Stomach (tissue), 19 donors: ENCODE measurements at places on chromosomes 4 and X.

- DNase-seq: no peak
Observed at GRCh38 chr4:70099206-70099605, 49.0 kb downstream of the HTN1 start.

- no peak for DNase-seq
Observed at GRCh38 chr4:67580577-67580976, 22.1 kb downstream of the STAP1 start.

DNA sequence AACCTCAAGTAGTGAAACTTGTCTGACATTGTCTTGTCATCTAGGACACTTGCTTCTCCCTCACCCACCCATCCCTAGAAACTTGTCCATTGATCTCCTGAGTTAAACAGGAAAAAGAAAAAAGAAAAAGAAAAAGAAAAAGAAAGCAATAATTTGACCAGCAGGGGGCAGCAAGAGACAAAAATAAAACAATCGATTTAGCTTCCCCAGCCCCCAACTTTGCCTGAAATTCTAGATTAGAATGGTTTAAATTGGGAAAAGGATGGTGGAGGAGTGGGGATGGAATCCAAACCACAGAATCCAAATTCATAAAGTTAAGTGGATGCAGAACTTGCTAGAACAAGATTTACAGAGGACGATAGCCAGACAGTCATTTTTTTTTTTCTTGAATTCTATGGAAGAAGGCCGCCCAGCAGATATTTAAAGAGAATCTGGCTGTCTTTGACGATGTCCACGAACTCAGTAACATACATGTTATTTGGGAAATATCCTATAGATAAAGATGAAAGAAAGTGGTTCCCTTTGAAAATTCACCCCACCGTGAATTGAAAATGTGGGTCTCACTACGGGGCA, 282.9 kb downstream of the USP46 start:
- DNase-seq: no peak

- no peak for DNase-seq
Observed at GRCh38 chr4:122633211-122633610, 12.3 kb upstream of the IL21 start.

DNA sequence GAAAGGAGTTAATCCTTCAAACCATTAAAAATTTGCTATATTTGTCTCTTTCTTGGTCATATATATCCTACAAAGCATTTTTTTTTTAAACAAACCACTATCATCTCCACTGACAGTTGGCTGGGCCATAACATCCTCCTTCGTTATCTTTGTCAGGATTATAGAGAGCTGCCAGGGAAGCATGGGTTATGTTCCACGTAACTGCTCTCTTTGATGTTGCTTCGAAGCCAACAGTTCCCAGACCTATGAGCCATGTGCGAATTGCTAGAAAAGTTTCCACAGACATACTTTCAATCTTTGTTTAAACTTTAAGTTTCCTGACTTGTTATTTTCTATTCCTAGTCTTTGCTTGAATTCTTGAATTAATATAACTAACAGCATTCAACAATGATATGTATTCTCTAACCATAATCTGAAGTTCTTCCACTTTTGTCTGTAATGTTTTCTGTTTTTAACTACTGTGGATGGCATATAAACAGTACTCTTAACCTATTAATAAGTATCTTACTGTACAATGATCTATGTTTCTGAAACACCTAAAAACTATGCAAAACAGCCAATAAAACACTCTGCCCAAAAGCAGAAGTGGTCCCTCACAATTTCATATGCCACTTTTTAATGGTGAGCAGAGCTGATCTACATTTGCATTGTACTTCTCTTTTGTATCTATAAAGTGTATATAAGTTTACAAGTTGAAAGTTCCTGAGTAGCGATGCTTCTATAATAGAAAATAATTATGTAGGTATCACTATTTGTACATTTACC, 37.9 kb downstream of the EREG start:
- no peak for DNase-seq

GRCh38 chrX:149037281-149037870, 467.7 kb downstream of the IDS start:
- no peak for DNase-seq

DNA sequence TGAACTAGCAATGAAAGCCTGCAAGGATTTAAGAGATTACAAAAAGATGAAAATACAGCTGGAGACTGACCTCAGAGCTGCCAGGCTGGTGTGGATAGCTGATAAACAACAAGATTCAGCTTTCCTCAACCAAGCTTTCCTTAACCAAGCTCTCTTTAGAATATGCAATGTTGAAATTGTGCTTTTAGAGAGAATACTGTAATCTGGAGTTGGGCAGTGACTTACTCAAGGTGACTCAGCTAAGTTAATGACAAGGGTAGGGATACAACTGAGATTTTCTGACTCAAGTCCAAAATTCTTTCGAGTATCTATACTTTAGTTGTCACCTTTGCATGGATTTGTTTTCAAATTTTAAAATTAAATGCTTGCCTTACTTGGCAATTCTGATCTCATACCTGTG, 98.0 kb downstream of the AMMECR1 start:
- DNase-seq: no peak

GRCh38 chrX:4935846-4936245, 1222.4 kb upstream of the PRKX start:
- peak; percentile 28 for DNase-seq

DNA sequence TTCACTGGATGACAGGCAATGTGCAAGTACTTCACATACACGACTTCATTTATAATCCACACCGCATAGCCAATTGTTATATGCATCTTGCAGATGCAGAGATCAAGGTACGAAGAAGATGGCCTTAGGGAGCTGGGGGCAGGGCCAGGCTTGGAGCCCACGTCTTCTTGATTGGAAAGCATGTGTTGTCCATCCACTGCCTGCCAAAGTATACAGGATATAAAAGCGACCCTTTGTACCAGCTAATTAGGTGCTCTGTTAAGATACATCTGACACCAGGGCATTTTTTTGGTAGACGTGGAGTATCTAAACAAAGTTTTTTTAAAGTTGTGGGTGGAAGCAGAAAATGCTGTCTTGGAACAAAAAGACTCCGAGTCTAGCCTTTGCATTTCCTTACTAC, 1.4 kb downstream of the C4orf36 start:
- DNase-seq: no peak

DNA sequence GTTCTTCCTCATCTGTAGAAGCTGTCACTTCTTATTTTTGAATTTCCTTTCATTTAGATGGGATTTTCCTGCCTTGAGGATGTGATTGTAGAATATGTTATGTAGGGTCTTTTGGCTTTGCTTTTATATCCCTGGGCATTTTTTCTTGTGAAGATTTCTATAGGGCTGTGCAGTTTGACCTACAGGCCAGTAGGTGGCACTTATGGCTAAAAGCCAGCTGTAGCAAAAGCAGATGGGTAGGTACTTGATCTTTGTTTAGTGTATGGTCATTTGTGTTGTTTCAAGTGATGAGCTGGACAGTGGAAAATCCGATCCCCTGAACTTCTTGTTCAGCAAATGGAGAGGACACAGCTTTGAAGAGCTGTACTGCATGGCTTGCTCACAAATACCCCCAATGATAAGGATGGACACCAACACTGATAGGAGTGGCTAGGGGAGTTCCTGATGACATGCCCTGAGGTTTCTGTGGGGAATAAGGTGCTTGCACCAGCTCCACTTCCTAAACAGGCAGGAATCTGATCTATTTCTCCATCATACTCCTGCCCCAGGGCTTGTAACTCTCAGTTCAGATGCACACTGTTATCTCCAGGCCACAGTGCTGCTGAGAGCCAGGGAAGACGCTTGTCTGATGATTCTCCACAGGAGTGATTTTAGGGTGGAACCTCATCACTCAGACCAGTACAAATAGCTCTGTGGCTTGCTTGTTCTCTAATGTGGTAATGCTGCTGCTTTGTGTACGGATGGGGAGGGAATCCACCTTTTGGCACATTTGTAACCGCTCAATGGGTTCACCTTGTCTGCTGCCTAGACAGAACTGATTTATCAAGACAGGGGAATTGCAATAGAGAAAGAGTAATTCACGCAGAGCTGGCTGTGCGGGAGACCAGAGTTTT, 417.1 kb upstream of the MAGEB16 start:
- DNase-seq: no peak

DNA sequence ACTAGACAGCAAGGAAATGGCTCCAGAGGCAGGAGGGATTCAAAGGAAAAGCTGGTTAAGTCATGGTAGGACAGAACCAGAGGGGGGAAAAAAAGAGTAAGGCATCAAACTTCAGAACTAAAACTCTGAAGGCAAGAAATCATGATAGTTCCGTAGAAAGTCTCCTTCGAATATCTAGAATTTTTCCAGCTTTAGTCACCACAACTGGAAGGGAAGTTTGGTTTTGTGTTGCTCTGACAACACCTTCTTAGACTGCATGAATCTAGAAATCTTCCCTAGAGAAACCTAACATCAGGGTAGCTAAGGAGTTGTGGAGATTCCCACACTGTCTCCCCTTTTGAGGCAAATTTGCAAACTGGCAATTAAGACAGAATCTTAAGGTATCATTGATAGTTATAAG, 33.7 kb downstream of the AMMECR1 start:
- no peak for DNase-seq

DNA sequence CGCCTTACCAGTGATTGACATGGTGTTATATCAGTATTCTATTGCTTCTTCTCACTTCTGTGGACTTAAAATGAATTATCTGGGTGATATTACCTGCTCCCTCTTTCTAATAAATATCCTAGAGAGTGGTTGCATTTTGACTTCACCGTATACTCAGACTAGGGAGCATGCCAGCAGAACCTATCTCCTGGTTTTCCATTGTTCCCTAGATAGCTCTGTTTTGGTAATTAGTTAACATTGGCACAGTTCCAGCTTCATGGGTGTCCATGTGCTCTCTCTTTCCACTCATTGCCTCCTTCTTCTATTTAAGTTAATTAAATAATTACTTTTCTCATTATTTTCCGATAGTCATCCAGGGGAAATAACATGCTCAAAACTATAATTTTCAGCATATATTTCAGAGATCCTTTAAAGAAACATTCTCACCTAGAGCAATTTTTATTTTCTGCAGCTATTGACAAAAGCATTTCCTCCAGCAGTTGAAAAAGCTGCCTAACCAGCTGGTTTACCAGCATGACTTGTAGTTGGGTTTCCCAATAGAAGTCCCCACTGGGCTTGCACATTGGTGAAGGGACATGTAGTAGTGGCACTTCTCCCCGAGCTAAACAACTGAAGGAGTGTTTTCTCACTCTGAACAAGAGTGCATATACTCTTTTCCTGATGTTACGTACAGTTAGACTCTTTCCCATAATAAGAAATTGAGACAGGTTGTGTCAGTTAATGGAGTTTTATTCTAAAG, 27.9 kb upstream of the PAPSS1 start:
- DNase-seq: no peak

DNA sequence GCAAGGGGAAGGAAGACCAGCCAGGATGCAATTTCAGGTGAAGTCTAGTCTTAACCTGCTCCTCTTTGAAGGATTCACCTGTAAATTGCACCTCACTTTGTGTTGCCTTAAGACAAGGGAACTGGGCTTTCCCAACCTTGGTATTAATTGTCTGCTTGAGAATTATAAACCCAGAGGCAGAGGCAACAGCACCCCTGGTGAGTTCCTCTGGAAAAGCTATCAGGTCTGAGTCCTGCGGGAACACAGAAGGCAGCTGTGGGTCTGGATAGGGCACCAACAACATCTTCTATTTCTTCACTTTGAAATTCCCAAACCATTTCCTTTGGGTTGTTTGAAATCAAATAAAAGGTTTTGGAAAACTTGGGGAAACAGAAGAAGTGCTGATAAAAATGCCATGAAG, 109.2 kb upstream of the NPY2R start:
- DNase-seq: no peak

GRCh38 chr4:173507471-173508385, 22.3 kb downstream of the HAND2 start:
- peak; percentile 62 for DNase-seq

GRCh38 chrX:14389682-14390081, 139.7 kb upstream of the GLRA2 start:
- DNase-seq: no peak

DNA sequence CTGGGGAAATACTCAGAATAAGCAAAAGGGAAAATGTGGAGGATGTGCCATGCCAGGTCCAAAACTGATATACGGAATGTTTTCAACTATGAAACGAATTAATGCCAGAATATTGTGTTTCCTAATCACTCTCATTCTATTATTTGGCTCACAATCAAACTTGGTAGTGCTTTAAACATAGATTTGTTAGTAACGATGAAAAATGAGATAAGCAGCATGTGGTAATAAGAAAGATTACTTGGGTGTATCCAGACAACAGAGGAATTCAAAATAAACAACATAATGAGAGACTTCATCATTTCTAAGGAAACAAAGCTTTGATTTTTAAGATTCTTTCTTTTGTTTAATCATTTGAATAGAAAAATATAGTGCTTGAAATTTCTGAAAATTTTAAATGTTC, 237.3 kb downstream of the TACR3 start:
- no peak for DNase-seq

DNA sequence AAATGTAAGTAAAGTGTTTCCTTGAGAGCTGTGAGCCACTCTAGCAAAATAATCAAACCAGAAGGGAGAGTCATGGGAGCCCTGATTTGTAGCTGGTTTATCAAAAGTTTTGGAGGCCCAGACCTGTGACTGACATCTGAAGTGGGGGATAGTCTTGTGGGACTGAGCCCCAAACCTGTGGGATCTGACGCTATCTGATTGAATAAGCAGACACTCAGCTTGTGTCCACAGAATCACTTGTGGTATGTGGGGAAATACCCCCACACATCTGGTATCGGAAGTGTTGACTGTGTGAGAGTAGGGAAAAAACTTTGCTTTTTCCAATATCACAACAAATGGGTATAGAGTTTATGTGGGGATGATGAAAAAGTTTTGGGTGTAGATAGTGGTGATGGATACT, 35.4 kb downstream of the FUNDC1 start:
- no peak for DNase-seq

DNA sequence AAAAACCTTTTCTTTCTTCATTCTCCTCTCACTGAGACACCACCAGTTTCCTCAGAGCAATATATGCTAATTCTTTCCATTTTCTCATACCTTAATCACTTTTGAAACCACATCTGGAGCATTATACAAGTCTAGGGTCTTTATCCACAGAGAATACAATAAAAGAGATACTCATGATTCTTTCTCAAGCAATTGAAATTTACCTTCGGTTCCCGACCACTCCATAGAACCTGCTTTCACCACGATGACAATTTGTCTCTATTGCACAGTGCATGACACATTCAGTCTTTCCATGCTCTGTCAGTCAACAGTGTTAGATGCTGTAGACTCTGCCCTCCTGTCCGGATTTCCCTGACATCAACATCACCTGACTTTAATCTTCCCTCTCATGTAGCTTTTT, 409.3 kb upstream of the NWD2 start:
- DNase-seq: no peak

DNA sequence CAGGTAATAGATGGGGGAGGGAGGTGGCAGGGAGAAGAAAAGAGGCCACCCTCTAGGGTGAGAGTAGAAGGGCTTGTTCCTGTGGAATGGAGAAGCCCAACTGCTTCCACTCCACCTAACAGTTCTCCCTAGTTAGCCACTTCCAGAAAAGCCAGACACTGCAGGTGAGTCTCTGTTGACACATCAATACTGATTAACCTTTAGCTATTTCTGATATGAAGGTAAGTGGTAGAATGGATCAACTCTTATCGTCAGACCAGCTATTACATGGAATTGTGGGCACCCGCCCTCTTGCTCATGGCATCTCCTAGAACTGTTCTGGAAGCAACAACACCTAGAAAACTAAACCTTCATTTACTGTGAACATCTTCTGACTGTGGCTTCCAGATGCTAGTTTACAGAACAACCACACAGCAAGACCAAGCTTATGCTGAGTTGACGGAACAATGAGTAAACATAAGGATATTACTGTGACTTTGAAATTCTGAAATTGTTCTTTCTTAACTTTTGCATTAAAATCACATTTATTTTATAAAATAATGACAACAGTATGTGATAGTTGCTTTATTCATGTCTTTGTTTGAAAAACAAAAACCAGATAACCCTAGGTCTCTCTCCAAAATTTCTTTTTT, 44.7 kb downstream of the ANXA3 start:
- peak; percentile 41 for DNase-seq
